Activated CD4-positive, alpha-beta T cell treated with anti-CD3 and anti-CD28 coated beads for 48 hours (primary cell): ENCODE measurements at places on chromosomes 4 and X.
A peak's percentile ranks its signal among the peaks of the same experiment; 100 is the strongest.

GRCh38 chr4:119873794-119874325, 192.8 kb downstream of the MAD2L1 start:
- DNase-seq = no peak

DNA sequence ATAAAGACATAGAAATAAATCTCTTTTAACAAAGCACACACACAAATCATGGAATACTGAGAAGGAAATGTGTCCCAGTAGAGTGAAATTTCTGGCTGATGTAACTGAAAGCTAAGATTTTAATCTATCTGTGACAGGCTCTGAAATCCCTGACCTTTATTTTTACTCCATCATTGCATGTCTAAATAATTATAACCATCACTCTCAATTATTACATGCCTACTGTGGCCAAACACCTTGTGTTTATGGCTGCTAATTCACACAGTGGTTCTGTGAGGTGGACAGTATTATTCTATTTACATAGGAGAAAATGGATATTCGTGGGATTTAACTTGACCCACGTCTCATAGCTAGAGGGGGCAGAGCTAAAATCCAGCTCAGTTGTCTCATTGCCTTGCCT, 438.1 kb downstream of the TLL1 start:
- DNase-seq = no peak

- DNase-seq = no peak
Measured at GRCh38 chr4:107492566-107492965, 227.5 kb downstream of the PAPSS1 start.

- DNase-seq = no peak
Measured at GRCh38 chrX:6885909-6886308, 261.6 kb upstream of the STS start.

GRCh38 chrX:10538831-10539230, 81.6 kb downstream of the MID1 start:
- DNase-seq = no peak

- DNase-seq = no peak
Measured at GRCh38 chr4:85673540-85673939, 198.6 kb downstream of the ARHGAP24 start.

DNA sequence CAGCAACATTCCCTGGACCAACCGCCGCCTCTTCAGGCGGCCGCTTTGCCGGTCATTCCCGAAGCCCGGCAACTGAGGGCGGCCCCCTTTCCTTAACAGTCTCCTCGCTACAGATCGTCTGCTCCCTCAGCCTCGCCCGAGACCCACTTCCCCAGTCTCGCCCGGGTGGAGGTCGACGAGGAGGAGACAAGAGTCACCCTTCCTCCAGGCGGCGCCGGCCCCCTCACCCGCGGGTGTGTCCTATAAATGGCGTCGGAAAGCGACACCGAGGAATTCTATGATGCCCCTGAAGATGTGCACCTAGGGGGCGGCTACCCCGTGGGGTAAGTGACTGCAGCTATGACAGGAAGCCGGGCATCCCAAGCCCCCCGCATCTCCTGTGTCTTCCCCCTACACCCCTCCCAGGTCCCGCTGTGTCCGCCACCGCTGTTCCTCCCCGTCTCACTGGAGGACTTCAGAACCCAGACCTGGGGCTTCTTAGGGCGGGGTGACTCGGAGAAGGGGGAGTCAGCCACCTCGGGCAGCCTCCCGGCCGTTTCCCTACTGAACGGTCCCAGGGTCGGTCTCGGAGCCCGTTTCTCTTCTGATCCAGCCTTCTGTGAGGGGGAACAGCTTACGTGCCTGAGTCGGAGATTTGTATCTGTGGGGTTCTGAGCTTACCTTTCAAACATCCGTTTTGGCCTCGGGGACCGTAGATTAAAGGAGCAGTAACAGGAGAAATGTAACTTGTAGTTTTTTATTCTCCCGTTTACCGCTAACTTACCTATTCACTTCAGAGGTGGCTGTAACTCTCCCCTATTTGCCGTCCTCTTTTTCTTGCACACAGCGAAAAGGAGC, 570 bp downstream of the WDR44 start:
- DNase-seq = peak; percentile 64

DNA sequence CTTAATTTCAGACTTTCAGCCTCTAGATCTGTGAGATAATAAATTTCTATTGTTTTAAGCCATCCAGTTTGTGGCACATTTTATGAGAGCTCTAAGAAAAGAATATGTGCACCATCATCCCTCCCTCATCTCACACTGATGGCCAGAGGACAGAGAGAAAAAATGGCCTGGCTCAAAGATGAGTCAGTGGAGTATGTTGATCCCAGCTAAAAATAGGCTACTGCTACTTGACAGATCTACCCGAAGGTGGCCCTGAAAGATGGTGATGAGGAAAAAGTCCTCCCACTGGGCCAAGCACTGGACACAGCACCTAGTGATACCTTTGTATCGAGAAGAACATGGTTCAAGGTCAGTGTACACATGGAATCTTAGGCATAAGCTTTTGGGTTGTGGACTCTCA, 38.2 kb upstream of the DCTD start:
- DNase-seq = no peak

DNA sequence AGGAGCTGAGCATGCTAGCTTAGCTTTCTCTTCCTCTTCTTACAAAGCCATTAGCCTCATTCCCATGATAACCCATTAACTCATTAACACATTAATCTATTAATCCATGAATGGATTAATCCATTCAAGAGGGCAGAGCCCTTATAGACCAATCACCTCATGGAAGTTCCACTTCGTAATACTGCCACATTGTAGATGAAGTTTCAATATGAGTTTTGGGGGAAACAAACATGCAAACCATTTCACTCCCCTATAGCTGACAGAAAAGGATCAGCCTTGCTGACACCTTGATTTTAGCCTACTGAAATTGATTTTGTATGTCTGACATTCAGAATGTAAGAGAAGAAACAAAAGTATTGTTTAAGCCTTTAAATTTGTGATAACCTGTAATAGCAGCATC, 251.8 kb upstream of the GALNTL6 start:
- no peak for DNase-seq

DNA sequence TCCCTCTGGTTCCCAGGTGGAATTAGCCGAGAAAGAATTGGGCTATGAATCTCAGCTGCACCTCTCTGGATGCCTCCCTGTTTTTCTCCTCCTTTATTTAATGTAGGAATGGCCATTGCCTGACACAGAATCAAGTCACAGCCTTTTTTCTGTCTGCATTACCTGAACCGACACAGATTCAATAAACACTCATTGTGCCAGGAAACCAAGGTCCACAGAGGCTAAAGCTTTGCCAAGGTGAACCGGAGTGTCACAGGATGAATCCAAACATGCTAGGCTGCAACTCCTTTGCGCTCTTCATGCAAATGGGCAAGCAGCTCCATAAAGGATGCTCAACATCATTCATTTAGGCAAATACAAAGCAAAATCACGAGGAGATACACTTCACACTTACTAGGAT, 199.8 kb upstream of the AGTR2 start:
- DNase-seq = no peak

DNA sequence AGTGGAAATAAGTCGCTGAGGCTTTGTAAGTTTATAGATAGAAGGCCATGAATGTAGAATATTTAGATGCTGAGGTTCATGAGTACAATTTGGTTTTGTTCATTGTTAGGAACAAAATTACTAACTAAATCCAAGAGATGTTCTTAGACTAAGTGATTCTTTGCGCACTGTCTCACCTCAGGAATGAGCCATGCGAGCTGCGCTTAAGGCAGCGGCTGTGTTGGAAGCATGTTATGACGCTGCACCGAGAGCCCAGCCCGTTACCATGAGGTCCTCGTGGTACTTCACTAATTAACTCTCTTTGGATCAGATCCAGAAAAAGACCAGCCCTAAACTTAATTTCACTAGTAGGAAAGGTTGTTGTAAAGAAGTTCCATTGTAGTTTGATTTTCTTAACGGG, 166.2 kb downstream of the RAPGEF2 start:
- DNase-seq = no peak

DNA sequence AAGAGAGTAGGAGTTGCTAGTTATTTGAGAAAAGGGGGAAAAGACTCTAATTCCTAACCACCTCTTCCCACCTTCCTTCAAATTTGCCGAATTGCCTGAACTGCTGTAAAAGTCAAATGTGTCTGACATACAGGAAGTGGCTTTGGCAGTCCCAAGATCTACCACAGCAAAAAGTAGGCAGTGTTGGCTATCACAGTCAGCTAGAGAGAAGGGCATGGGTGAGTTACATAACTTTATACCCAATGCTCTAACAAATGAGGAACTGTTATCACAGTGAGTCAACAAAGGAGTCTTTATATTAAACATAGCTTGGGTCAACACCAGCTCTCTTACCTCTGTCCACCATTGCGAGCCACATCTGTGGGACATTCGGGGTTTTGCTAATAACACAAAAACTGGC, 2.4 kb upstream of the MBNL3 start:
- peak; percentile 4 for DNase-seq

- no peak for DNase-seq
Measured at GRCh38 chr4:38424151-38424871, 239.7 kb upstream of the KLF3 start.

- DNase-seq = no peak
Measured at GRCh38 chr4:80011636-80012236, 61.3 kb downstream of the ANTXR2 start.

DNA sequence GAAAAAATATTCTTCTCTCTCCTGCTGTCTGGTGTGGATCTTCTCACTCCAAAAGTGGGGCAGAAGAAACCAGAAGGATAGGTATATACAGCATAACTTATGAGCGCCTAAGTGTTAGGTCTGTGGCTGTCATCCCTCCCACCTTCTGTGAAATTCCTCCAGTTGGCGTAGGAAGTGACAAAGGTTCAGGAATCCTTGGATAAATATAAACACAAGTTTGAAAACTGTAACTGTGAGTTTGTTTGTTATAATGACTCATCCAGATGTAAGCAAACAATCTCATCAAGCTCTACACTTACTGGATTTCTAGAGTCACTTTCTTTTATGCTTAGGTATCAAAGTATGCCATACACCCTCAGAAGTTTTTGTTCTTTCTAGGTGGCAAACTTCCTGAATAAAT, 405.2 kb downstream of the FAT4 start:
- DNase-seq = no peak

DNA sequence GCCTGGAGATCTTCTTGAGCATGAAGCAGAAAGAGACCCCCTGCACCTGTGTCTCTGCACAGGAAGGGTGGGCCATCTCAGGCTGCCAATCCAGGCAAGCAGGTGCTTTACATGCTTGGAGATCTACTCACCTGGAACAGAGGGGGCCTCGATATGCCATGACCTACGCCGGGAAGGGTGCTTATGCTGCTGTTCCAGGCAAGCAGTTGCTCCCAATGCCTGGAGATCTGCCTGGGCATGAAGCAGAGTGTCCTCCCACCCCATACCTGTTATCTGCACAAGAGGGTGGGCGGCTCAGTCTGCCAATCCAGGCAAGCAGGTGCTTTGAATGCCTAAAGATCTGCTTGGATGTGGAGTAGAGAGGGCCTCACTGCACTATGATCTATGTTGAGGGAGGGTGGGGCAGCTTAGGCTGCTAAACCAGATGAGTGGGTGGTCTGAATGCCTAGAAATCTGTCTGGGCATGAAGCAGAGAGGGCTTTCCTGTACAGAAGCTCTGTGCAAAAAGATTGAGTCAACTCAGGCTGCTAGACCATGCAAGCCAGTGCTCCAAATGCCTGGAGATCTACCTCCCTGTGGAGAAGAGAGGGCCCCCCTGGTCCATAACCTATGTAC, 104.5 kb upstream of the QRFPR start:
- DNase-seq = no peak

DNA sequence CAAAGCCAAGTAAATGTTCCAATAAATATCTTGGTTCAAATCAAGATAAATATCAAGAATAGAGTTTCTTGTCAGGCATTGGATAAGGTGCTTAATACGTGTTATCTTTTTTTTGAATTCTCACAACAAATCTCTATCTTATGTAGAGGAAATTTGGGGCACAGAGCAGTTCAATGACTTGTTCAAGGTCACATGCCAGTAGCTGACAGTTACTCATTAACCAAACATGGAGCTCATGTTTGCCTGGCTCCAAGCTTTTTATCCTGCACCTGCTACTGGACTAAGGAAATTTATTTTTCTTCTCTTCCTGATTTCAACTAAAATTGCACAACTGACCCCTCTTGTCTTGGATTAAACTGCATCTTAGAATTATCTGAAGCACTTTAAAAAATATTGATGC, 76.3 kb downstream of the ATP10D start:
- no peak for DNase-seq

- DNase-seq = no peak
Measured at GRCh38 chrX:139186991-139187390, 343.5 kb upstream of the F9 start.

DNA sequence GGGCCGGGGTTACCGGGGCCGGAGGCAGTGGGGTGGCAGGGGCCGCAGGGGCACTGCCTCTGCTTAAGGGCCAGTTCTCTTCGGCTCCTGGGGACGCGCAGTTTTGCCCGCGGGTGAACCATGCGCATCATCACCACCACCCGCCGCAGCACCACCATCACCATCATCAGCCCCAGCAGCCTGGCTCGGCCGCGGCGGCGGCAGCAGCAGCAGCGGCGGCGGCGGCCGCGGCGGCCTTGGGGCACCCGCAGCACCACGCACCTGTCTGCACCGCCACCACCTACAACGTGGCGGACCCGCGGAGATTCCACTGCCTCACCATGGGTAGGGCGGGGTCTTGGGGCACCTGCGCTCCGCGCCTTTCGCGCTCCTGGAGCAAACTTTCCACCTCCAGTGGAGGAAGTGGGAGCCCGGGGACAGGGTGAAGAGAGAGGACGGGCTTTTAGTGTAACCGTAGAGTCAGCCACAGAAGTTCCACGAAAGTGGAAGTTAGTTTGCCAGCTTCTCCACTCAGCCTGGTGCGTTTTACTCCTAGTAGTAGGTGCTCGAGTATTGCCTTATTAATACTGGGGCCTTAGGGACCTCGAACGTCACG, 729 bp downstream of the GSX2 start:
- DNase-seq = no peak

DNA sequence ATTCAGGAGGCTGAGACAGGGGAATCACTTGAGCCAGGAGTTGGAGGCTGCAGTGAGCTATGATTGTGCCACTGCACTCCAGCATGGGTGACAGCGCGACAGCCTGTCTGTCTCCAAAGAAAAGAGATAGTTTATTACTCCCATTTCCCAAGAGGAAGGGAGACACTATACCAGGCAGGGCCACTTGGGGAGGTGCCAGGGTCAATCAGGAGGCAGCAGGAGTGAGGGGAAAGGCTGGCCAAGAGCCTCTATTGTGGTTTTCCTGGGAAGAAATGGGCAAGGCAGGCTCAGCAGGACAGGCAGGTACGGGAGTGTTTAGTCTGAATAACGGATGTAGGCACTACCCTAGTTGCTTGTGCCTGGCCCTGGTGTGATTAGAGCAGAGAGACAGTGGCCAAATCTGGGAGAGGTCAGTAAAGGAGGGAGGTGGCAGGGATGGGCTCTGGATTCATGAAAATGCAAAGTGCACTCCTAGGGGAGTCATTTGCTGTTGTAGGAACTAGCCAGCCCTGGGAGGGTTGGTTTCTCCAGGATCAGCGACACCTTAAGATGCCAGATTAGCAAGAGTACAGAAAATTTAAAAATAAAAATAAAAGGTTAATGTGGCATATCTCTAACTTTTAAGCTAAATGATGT, 20.2 kb upstream of the CDKN2AIP start:
- no peak for DNase-seq

GRCh38 chr4:158802914-158803313, 34.1 kb downstream of the FNIP2 start:
- no peak for DNase-seq
